ENCODE measurements at places on chromosomes 13 and 19. TPM values are rescaled to one million over a fixed set of nuclear protein-coding genes. Genes with fewer than 3 reads are reported as not detected.
A peak's percentile ranks its signal among the peaks of the same experiment; 100 is the strongest.

- no peak for DNase-seq
These were observed at the start of gene ATP1A3 for GRCh38 chr19:41993612-41994483. Gene ATP1A3, minus strand, starts transcription at chr19:41994230. Its CDS starts 154 bp downstream, at chr19:41994076.

DNA sequence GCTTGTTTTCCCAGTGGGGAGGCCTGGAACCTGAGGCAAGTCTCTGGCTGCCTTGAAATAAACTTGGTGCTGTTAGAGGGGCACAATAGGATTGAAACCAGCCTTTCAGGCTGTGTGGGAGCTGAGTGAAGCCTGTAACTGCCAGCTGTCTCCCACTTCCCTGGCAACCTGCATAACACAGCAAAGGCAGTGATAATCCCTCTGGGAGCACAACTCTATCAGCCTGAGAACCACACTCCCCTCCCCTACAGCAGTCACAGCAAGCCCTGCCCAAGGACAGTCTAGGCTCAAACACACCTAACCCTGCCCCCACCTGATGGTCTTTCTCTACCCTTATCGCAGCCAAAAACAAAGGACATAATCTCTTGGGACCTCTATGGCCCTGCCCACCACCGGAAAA lies 683.8 kb upstream of the ATXN8OS start:
- no peak for DNase-seq

- DNase-seq, result peak; percentile 78
These were observed 11.6 kb upstream of the OR1M1 start for GRCh38 chr19:9075064-9075949.

GRCh38 chr13:100330662-100331061 lies 241.8 kb downstream of the PCCA start:
- DNase-seq, result no peak

DNA sequence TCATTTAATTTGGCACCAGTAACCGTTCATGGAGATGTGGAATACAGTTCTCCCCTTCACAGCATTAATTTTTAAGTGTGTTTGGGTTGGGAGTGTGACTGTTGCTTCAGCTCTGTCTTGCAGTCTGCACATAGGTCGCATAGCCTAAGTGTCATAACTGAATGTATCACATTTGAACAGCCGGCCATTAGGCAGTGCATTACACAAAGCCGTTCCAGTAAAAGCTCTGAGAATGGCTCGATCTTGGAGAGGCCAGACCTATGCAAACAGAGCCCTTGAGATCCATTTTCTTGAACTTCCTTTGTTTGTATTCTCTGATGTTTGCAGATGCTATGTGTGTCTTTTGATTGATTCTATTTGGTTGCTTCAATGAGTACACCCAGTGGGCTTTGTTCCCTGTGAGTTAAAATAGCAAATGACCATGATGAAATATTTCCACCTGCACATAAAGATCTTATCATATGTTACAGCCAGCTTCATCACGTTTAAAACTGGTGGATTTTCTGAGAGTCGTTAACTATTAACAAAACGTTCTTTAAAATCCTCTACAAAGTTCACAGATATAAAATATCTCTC lies 1104.9 kb upstream of the SLC10A2 start:
- DNase-seq, result no peak

DNA sequence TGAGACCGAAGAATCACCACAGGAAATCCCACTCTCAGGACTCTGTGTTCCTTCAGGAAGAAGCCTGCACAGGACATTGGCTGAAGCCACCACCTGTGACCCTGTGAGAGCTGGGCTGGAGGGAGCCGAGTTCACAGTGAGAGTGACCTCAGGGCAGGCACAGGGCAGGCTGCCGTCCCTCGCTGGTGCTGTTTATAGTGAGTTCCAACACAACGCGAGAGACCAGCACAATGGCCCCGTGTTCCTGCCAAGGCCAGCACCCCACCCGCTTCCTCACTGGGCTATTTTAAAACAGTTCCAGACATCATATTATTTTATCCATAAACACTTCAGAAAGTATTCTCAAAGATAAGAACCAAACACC lies 18.4 kb upstream of the GAS6 start:
- DNase-seq, result peak; percentile 86

GRCh38 chr19:33622809-33623511 lies 1.2 kb downstream of the CHST8 start:
- no peak for DNase-seq

- DNase-seq, result no peak
These were observed 41.3 kb downstream of the DPF1 start for GRCh38 chr19:38182536-38183210.

DNA sequence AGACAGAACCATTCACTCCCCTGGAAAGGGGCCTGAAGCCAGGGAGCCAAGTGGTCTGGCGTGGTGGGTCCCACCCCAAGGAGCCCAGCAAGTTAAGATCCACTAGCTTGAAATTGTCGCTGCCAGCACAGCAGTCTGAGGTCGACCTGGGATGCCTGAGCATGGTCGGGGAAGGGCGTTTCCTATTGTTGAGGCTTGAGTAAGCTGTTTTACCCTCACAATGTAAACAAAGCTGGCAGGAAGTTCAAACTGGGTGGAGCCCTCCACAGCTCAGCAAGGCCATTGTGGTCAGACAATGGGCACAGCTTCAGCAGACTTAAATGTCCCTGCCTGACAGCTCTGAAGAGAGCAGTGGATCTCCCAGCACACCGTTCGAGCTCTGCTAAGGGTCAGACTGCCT lies 195.6 kb upstream of the DACH1 start:
- no peak for DNase-seq

Gene LILRB4
- 1.2 TPM for total RNA-seq

Gene RFPL4AL1
- total RNA-seq, result 0.57 TPM

Data from cardiac septum (tissue), 1 donor.